ENCODE measurements at places on chromosomes 7 and 10.

GRCh38 chr7:77627309-77627676 lies 69.0 kb upstream of the RSBN1L start:
- no peak for DNase-seq

GRCh38 chr7:130961128-130961601 lies 227.2 kb upstream of the KLF14 start:
- DNase-seq = peak; percentile 77

GRCh38 chr10:123146013-123146893 lies 1.7 kb upstream of the HMX2 start:
- DNase-seq = peak; percentile 53

DNA sequence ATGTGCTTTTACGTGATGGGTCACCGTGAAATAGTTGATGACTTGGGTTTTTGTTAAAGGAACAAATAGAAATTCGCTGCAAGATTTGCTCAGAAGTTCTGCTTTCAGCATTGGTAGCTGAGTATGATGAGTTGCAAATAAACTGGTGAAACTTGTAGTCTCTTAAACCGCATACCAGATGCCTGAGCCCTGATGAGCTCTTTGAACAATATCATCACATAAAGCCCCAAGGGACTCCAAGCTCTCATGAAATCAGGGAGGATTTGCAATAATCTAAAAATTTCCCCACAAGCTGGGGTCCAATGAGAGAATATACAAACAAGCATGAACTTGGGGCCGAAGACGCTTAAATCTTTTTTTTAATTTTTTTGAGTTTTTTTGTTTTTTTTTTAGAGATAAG lies 312.4 kb downstream of the CALN1 start:
- DNase-seq = no peak

DNA sequence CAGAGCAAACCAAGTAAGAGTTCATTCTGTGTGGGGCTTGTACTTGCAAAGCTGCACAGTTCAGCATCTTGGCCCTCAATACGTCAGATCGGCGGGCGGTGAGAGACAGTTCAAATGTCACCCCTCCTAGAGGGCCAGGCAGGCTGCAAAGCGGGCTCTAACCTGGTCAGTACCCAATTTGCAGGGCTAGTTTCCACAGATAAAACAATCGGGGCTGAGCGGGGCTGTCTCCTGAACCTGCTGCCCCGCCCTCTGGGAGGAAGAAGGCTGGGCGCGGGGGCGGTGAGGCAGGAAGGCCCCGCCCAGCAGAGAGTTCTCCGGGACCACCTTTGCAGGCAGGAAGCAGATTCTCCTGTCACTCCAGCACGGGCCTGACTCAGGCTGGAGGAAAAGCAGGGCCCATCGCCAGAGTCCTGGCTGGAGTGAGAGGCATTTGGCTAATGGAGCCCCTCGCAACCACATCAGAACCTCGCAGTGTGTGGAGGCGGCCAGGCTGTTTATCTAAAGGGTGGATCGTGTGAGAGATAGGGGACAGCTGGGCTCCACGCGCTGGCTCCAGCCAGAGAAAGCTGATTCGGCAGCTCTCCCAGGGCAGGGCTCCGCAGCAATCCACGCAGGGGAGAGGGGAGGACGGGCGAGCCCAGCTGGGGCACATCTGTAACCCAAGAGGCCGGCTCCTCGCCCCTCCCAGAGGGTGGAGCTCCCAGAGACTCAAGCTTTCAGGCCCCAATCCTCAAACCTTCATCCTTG lies 83.1 kb downstream of the SH3PXD2A start:
- DNase-seq = peak; percentile 84

- no peak for DNase-seq
Observed at GRCh38 chr7:18504965-18505364, 9.4 kb downstream of the HDAC9 start.

- no peak for DNase-seq
Observed at GRCh38 chr10:24254180-24254579, 45.2 kb downstream of the KIAA1217 start.

DNA sequence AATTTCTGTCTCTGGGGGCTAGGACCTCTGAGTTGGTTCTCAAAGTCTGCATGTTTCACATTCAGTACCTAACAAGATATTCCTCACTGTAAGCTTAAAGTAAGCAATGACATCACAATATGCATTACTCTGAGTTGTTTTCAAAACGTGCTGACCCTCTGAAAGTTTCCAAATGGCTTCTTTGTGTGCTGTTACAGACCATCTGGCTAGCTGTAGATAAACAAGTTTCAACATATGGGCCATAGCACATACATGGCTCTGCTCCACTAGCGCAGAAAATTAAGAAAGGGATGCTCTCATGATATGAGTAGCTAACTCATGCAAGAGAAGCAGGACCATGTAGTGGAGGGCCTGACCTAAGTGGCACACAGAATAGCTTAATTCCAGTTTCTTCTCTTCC lies 119.0 kb downstream of the HTR7 start:
- no peak for DNase-seq
